ENCODE measurements at places on chromosomes 5 and 9.

DNA sequence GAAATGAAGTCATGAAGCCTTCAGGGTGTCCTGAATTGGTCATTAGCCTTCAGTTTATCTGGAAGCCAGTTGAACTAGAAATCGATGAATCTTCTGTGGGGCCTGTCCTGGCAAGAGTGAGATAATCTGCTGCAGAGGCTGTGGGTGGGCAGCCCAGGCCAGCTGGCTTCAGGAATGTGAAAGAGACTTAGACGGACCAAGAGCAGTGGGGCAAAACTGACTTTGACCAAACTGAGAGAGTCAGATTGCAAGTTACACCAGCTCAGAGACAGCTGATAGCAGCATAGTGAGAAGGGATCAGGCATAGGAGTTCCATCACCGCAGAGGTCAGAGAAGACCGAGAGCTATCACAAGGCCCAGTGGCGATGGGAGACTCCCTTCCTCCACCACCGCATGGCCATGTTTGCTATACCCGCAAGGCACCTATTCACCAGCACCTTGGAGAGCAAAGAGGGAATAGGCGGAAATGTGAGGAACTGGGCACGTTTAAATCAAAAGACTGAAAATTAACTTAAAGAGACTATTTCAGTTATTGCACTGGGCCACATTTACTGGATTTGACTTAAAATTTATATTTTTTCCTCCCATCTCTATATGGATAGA, 50.0 kb upstream of the GLIS3 start:
- DNase-seq: no peak

- DNase-seq: no peak
These were observed 12.7 kb upstream of the LIFR start for GRCh38 chr5:38569180-38569579.

DNA sequence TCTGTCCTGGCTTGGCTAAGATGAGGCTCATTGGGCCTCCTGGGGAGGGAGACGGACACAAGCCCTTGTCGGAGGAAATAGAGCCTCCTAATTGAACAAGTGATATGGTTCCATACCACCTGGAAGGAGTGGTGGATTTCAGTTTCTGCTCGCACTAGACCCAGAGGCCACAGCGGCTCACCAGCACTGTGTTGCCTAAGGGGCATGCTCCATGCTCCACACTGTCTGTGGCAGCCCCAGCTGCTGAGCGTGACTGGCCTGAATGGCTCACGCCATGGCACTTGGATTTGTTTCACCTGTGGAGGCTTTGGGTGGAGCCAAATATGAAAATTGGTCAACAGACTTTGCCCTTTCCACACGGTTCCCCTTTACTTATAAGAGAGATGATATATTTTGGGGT, 181.1 kb downstream of the HSPA4 start:
- DNase-seq: no peak

GRCh38 chr9:35905051-35905781, 786 bp upstream of the HRCT1 start:
- no peak for DNase-seq

DNA sequence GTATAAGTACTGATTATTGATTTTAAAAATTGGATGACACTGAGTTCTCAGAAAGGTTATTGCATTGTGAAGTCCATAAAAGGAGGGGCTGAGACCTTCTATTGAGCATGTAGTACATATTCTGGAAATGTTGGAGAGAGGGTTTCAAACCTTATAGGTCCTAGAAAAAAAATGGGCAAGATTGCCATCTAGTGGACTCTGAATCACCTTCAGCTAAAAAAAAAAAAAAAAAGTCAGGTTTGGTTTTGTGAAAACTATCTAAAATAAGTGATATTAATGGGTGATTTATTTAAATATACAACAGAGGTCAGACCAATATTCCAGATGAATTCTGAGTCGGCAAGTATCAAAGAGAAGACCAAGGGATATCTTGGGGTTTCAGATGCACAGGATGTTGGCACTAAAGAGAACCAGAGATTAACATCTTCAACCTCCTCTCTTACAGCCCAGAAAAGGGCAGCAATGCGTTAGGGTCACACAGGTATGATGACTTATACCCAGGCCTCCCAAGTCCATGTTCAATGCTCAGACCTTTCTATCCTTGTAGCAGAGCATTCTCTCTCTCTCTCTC, 109.8 kb upstream of the NMUR2 start:
- DNase-seq: no peak

- DNase-seq: no peak
These were observed 46.8 kb downstream of the SLC1A3 start for GRCh38 chr5:36653044-36653705.

DNA sequence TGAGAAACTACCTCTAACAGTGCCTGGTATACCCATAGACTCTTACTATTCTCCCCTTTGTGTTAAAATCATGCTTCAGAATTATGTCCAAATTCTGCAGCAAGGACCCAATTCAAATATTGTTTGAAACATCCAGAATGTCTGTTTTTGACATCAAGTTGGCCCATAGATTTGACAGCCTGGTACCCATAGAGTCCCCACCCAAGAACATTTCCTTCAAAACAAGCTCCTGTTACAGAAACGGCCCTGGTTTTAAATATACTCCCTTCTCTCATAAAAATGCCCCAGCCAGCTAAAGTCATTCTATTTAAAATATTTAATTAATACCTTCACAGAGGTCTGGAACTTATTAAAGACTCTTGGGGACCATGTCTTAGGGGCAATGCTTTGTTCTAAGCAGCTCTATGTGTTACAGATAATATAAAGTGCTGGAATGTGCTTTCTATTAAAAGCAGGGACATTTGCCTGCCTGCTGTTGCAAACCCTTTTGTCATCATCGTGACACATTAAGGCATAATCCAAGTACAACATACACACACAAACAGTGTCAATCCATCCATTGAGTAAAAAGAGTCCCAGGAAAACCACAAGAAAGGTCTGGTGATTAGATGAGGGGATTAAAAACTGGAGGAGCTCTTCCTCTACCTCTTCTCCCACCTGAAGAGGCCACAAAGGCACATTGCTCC, 321.7 kb downstream of the MLLT3 start:
- no peak for DNase-seq

- DNase-seq: no peak
These were observed 729.8 kb downstream of the EFNA5 start for GRCh38 chr5:106940986-106941385.

GRCh38 chr5:149745943-149746324, 15.8 kb downstream of the PPARGC1B start:
- DNase-seq: no peak

DNA sequence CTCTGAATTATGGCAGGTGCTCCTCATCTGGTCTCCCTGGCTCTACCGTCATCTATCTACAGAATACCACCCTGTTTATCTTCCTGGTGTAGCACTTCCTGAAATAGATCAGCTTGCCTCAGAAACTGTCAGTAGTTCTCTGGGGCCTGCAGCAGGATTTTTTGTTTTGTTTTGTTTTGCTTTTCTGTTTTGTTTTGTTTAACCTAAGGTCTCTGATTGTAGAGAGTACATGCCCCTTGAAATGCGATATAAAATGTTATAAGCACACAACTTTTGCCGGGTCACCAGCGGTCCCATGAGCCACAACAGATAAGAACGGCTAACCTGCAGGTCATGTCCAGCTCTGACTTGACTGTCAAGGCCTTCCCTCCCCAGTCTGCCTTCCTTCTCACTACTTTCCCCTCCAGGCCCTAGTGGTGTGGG, 26.6 kb upstream of the CREBRF start:
- DNase-seq: no peak

DNA sequence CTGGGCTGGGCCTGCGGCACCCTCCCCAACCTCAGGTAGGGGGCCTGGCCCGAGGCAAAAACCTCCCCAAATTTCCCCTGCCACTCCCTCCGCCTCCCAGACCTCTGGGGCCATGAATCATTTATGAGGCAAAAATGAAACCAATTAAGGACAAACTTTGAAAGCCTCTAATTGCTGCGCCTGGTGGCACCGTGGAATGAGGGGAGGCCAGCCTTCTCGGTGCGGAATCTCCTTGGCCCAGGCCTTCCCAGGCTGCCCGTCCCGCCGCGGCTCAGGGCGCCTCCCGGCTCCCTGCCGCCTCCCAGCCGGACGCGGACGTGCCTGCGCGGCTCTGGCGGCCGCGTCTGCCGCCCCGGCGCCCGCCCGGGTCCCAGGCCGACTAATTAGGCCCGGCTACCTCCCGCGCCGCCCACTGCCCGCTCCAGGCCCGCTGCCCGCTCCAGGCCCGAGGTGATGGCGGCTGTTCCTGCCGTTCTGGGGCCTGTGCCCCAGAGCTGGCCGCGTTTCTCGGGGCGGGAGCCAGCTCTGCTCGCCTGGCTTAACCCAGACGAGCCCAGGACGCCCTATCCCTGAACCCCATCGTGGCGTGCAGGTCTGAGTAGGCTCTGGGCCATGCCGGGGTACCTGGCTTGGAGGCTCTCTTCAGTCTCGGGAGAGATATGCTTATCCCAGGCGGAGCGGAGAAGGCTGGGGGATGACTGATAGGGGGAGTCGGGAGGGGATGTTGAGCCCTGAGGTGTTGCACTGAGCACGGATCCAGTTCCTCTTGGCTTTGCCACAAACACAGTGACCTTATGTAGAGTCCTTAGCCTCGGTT, 20.1 kb downstream of the CXXC5 start:
- no peak for DNase-seq

DNA sequence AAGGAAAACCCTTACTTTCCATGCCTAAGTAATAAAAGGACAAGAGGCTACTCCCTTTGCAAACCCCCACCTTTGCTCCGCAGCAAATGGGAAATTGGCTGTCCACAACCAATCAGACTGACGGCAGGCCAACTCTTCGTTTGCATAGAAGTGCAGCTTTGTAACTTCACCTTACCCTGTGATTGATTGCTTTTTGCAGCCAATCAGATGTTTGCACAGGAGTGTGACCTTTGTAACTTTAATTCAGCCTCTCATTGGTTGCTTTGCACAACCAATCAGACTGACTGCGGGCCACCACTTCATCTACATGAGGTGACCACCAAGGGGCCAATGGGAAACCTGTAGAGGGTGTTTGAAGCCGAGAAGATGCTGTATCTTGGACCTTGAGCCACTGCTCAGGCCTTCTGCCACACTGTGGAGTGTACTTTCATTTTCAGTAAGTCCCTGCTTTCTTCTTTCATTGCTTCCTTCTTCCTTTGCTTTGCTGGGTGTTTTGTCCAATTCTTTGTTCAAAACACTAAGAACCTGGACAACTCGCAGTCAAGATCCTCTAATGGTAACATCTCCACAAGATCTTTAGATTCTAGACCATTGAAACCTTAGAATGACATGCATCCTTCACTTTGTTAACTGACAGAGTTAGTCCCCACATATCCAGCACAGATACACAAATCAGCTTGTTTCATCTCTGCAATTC, 51.3 kb upstream of the FREM1 start:
- no peak for DNase-seq

GRCh38 chr5:17897776-17898175, 263.5 kb downstream of the TAF11L14 start:
- DNase-seq: no peak

- no peak for DNase-seq
These were observed 314.1 kb upstream of the KIF2A start for GRCh38 chr5:61991866-61992265.

DNA sequence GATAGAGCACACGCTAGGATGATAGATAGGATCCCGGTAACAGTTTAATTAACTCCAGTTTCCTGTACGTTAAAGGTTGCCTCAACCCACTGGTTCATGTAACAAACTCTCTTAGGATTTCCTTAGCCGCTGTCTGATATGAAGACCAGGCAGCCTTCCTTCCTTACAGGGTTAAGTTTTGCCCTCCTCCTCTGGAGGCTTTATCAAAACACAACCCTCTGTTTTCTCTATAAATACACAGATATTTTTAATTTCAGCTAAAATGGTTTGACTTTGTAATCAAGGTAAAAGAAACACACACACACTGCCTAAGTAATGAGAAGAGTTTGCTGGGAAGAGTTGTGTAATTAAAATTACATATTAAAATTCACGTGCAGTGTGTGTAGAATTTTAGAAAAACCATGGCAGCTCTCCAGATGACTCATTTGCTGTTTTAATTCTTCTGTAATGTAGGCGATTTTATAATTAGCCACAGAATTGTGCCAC, 369.8 kb downstream of the CSNK1G3 start:
- DNase-seq: no peak

- no peak for DNase-seq
These were observed 17.2 kb downstream of the KDM3B start for GRCh38 chr5:138369706-138370105.

DNA sequence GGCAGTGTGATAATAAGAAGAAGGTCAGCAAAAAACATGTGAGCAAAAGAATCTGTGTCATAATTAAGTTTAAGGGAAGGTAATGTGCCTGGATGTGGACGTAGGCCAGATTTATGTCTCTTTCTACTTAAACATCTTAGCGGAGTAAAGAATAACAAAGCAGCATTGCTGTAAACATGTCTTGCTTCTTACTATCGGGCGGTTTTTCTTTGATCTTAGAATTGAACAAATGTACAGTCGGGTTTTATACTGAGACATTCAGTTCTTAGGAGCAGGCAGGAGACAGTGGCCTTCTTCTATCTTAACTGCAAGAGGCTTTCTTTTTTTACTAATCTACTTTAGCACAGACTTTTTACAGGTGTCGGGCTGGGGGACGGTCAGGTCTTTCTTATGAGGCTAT, 40.4 kb upstream of the FLT4 start:
- no peak for DNase-seq

DNA sequence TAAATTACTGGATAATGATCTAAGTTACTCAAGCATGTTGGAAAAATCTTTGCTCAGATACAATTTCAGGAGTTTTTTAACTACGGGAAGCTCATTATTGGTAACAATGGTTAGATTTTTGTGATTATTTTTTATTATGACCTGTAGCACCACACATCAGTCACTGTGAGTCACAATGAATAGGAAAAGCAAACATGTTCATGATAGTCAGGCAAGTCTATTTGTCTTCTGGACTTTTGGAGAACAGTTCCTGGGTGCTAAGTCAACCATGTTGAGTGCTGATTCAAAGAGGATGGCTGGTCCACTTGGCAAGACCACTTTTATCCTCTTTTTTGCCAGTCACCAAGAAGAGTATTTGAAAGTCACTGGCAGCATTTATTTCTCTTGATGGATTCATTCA, 403.2 kb downstream of the KIF4B start:
- DNase-seq: no peak

DNA sequence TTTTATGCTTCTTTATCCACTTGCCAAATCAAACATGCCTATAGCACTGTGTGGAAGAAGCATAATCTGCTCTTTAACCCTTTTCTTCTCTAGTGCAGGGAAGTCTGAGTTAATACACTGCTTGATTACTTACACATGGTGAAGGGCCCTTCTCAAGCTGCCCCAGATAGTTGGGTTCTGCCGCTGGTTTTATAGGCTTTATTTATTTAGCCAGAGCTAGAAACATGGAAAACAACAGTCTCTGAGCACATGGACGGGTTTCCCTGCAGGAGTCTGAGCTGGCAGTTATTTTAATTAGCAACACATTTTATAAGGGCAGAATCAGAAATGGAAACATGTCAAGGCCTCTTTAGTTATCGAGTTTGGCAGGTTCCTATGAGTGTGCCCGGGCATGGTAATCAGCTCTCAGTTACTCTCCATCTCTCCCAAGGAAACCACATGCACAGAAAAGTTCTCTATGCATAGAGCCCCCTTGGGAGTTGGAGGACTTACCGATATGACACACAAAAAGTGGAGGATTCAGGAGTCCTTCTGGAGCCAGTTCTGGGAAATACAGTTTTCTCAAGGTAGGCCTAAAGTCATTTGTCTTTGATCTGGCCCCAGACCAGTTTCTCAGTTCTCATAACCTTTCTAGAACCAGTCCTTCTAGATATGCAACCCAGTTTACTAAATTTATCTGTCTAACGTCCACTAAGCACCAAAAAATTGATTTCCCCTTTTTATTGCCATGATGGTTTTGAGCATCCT, 564.8 kb downstream of the ACTL7B start:
- no peak for DNase-seq

Data from T-cell (primary cell).